Mesothelial cell of epicardium (in vitro differentiated cells): ENCODE measurements at places on chromosomes 3 and 15. TPM values are rescaled to one million over a fixed set of nuclear protein-coding genes. Genes with fewer than 3 reads are reported as not detected.
A peak's percentile ranks its signal among the peaks of the same experiment; 100 is the strongest.

Gene C15orf61
- total RNA-seq: 7.7 to 7.9 TPM (median 7.8 TPM) in 3 replicates

Gene TM4SF18
- total RNA-seq: 0.13 to 0.14 TPM in 2 of 3 replicates, not detected in the other

Gene CAND2
- 13.2 to 14.4 TPM (median 14.0 TPM) in 3 replicates for total RNA-seq

Gene CDV3
- total RNA-seq: 127 to 135 TPM (median 132 TPM) in 3 replicates

Gene OR5K2
- not detected in 3 replicates for total RNA-seq

Gene RTP3
- not detected in 3 replicates for total RNA-seq

Gene C3orf85
- not detected in 3 replicates for total RNA-seq

Gene DIPK2A
- 49.2 to 55.1 TPM (median 52.0 TPM) in 3 replicates for total RNA-seq

Gene CCR3
- not detected in 3 replicates for total RNA-seq

- DNase-seq: no peak
Measured at GRCh38 chr3:196287090-196287439, 461 bp downstream of the PCYT1A start.

DNA sequence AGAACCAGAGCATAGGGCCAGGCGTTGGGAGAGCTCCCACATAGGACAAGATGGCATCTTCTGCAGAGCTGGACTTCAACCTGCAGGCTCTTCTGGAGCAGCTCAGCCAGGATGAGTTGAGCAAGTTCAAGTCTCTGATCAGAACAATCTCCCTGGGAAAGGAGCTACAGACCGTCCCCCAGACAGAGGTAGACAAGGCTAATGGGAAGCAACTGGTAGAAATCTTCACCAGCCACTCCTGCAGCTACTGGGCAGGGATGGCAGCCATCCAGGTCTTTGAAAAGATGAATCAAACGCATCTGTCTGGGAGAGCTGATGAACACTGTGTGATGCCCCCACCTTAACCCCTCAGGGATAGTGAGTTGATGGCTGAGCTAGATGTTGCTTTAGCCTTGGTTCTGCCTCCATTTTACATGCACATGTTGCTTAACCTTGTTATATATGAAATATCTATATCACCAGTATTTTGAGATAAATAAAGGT lies at the start of gene PYDC2:
Gene PYDC2 (plus strand): TSS at position 51 of the 483 bp plus-strand sequence. CDS start 0 bp downstream, at position 51.
- no peak for DNase-seq

GRCh38 chr3:43859766-43860165 lies 169.0 kb downstream of the ABHD5 start:
- DNase-seq: no peak

DNA sequence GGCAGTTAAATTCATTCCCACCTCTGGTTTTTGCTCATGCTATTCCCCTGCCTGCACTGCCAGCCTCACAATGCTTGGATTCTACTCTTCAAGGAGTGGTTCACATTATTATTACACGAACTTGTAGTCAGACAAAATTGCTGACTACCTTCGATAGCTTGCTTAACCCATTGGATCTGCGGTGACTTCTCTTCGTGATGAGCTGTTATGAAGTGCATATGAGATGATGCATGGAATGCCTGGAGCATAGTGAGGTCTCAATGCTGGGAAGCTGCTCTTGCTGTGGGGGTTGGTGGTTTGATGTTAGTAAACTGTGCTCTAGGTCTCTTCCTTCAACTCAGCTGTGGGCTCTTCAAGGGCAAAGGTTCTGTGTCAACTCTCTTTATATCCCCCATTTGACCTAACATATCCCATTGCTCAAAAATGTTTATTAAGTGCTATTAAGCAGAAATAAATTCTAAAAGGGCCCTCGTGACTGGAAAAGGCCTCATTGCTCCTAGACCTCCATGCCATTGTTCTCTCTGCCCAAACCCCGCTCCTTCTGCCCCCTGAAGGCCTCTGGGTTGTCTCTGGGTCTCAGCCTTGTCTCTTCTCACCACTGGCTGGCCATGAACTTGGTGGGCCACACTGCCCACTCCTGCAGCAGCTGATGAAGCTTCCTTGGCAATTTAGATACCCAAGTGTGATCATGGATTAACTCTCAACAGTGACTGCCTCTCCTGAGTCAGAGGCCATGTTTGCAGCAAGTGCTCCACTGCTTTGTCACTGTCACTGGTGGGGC lies 4.5 kb upstream of the SLCO2A1 start:
- no peak for DNase-seq

DNA sequence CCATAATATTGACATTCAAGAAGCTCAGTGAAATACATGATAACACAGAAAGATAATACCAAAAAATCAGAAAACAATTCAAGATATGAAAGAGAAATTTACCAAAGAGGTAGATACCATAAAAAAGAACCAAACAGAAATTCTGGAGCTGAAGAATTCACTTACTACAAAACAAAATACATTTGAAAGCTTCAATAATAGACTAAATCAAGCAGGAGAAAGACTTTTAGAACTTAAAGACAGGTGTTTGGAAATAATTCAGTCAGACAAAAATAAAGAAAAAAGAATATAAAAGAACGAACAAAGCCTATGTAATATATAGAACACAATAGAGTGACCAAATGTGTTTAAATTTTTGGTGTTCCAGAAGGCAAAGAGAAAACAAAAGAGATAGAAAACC lies 158.7 kb downstream of the MOBP start:
- no peak for DNase-seq

GRCh38 chr3:123783050-123783689 lies 101.0 kb downstream of the MYLK start:
- DNase-seq: no peak

GRCh38 chr3:12557473-12558100 lies 700 bp downstream of the MKRN2 start:
- no peak for DNase-seq

- no peak for DNase-seq
Measured at GRCh38 chr15:44435893-44436667, 8.7 kb downstream of the CTDSPL2 start.

- DNase-seq: no peak
Measured at GRCh38 chr3:149621218-149622005, 36.4 kb downstream of the WWTR1 start.

GRCh38 chr3:186526256-186526606 lies 17.9 kb downstream of the CRYGS start:
- DNase-seq: no peak

GRCh38 chr15:44029940-44030568 lies 165.0 kb downstream of the FRMD5 start:
- DNase-seq: no peak

DNA sequence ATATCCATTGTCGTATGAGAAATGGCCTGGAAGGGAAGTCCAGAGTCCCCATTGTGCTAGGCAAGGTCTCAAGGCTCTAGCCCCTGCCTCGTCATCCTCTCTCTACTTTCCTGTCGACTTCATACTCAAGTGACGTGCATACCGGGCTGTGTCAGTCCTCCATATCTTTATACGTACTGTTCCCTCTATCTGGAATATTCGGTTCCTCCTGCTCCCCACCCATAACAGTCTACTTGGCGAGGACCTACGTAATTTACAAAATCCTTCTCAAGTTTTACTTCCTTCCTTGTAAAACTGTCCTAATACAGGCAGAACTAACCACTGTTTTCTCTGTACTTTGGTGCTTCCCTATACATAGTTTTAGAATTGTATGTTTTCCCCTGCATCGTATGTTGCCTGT lies 2.2 kb upstream of the ALPK3 start:
- no peak for DNase-seq

DNA sequence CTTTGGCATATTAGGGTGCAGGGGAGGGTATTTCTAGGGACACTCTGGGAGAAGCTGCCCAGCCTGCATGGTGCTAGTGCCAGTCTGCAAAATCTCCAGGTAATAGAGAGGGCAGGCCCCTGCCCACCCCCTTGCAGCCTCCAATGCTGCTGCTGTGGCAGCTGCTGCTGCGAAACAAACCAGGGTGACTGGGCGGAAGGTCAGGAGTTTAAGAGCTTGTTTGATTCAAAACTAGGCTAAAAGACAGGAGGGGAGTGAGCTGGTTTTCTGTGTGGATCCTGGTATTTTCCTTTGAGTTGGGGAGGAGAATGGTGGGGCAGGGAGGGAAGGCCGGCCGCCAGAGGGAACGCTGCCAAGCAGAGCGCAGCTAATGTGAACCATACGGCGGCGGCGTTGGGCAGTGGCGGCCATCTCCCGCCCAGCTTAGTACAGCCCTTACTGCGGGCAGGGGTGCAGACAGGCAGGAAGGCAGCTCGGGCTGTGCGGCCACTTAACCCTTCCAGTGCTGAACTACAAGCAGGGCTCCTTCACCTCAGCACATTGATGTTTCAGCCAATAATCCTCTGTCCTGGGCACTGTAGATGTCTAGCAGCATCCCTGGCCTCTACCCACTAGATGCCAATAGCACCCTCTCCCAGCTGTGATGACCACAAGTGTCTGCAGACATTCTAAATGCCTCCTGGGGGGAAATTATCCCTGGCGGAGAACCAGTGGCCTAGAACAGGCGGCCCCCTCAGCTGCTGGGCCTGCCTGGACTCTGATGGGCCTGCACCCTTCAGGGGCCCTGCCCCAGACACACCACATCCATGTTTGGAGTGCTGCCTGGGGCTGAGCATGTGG lies 125.7 kb downstream of the EEFSEC start:
- peak; percentile 79 for DNase-seq

GRCh38 chr3:171159024-171159821 lies 132.7 kb upstream of the SLC2A2 start:
- DNase-seq: no peak

- DNase-seq: no peak
Measured at GRCh38 chr3:194121891-194122631, 13.9 kb upstream of the HES1 start.

DNA sequence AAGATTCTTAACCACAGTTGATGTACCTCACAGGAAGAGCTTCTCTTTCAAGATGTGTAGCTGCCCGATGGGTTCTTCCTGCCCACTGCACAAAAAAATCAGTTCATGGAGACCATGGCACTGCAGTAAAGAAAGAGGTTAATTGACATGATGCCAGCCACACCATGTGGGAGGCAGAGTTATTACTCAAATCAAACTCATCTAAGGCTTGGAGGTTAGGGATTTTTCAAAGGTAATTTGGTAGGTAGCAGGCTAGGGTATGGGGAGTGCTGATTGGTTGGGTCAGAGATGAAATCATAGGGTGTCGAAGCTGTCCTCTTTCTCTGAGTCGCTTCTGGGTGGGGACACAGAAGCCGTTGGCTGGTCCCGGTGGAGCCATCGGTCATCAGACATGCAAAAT lies 57.4 kb upstream of the BDH1 start:
- no peak for DNase-seq

DNA sequence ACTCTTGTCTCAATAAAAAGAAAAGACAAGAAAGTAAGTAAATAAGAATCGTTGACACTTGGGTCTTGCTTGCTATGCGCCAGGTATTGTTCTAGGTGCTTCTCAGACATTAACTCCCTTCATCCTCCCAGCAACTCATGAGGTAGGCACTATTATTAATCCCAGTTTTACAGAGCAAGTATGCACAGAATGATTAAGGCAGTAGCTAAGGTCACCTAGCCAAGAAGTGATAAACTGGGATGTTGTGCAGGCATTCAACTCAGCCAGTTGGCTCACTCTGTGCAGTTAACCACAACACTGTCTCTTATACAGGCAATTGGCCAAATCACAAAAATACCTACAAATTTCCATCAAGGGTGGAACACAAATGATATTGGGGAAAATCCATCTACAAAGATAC lies 1.7 kb upstream of the C3orf33 start:
- no peak for DNase-seq

DNA sequence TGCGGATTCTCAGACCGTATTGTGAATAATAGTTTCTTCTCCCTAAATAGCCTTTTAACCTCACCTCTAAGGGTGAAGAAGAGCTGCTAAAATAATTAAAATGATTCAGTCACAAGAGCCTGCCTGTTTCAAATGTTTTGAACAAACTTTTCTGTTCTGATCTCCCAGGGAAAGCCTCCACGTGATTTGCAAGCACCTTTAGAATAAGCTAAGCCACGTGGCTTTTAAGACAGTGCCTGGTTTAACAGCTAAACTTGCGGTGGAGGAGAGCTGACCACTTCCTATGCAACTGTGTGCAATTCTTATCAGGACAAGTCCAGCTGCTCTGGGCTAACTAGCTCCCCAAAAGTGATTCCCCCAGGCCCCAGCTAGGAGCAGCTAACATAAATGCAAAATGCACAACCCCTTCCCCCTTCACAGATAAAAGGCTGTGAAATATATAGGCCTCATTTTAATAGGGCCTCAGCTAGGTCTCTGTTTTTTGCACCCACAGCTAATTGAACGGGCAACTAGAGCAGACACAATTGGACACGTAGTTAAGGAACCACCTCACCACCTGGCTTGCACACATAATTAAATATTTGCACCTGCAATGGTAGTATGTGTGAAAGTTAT lies 401.2 kb upstream of the NR2F2 start:
- DNase-seq: no peak
